HepG2 (cell line): ENCODE measurements at places on chromosomes 6 and 20.

DNA sequence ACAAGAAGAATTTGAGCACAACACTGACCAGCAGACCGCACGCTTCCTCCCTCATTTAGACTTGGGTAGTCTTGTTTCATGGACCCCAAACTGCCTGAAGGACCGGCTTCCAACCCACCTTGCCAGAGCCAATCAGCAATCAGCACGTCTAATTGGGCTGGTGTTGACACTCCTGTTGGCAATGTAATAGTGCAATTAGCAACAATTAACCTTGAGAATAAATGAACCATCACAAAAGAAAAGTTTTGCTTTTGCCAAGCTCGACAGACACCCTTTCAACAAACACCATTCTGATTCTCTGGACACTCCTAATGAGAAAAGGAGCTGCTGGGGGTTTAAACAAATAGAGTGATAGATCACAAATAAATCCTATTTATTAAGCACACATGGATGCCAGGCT is 61.0 kb downstream of the EDN3 start:
- no peak for DNase-seq

- no peak for DNase-seq
These were observed 11.6 kb downstream of the BACH2 start for GRCh38 chr6:90285042-90285481.

DNA sequence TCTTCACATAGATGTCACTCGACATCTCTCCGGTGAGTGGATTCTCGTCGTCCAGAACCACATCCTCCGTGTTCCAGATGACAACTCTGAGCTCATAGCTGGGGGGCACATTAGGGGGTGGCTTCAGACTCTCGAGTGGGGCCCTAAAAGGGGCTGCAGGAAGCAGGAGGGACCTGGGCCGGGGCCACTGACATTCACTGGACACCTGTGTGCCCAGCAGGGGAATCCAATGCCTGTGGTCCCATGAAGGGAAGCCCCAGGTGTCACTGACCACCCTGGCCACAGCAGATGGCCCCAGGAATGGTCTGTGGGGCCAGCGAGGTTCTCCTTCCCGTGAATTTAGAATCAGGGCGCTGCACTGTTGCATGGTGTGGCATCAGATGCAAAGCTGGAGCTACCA is 18.7 kb downstream of the ERGIC3 start:
- no peak for DNase-seq

GRCh38 chr6:154494592-154495311 is 15.7 kb downstream of the CNKSR3 start:
- DNase-seq = no peak

DNA sequence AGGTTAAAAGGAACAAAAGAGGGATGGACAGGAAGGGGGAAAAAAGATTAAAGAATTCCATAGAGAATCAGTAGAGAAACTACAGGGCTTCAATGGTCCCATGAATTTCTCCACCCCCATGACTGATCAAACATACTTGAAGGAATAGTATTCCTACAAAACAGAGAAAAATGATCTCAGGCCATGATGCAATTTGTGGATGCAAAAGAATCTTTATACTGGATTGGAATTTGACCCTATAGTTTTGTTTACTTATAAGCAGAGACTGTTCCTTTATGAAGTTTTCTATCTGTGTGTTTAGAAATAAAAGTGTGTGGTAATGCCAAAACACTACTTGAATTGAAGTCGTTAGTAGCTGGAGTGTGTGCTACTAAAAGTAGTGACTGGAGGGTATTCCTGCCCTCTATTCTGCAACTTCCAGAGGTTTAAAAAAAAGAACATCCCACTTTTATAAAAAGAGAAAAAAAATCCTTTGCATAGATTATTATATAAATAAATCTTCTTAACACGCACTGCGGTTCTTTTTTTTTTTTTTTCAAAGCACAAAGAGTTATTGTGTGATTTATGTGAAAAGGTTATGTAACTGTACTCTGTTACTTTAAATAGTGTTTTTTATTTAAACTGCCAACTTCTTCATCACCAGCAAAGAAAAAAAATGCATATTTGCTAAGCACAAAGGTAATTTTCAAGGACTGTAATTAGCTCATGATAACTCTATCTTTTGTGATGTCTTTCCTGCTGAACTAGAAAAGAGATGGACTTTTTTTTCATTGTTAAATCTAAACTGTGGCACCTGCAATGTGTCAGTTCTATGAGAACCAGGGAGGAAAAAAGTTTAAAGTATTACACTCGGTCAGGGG is 214.5 kb upstream of the CITED2 start:
- peak; percentile 82 for DNase-seq

GRCh38 chr20:38806855-38807655 is 1.6 kb downstream of the PPP1R16B start:
- no peak for DNase-seq

- DNase-seq = peak; percentile 10
These were observed 311.5 kb downstream of the HDGFL1 start for GRCh38 chr6:22880686-22881433.

DNA sequence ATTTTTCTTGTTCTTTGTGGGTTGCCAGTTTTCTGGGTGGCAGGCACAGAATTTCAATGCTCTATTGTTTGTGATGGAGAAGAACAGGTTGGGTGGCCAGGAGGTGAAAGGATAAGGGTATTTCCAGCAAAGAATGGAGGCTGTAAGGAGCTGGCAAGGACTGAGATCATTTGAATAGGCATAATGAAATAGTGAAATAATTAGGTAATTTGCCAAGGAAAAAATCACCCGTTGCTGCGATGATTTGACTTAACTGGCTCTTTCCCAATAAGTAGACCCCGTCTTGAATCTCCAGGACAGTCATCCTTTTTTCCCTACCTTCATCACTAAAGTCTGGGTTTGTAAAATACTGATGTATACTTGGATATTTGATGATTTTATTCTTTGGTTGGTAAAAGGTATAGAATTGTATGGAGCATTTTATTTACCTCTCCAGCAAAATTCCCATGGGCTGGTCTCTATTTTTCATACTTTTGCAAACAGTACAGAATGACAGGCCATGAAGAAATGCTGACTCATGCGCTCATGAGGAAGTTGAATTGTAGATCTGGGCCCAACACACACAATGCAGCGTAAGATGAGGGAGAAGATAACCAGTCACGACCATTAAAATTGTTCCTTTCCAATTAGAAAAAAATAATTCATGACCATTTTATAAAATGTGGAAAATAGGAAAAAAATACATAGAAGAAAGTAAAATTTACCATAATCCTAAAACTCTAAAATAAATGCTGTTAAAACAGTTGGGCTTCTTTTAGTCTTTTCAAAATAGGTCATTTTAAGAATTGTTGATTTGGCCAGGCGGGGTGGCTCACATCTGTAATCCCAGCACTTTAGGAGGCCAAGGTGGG is 2.4 kb upstream of the GCNT2 start:
- DNase-seq = peak; percentile 54

DNA sequence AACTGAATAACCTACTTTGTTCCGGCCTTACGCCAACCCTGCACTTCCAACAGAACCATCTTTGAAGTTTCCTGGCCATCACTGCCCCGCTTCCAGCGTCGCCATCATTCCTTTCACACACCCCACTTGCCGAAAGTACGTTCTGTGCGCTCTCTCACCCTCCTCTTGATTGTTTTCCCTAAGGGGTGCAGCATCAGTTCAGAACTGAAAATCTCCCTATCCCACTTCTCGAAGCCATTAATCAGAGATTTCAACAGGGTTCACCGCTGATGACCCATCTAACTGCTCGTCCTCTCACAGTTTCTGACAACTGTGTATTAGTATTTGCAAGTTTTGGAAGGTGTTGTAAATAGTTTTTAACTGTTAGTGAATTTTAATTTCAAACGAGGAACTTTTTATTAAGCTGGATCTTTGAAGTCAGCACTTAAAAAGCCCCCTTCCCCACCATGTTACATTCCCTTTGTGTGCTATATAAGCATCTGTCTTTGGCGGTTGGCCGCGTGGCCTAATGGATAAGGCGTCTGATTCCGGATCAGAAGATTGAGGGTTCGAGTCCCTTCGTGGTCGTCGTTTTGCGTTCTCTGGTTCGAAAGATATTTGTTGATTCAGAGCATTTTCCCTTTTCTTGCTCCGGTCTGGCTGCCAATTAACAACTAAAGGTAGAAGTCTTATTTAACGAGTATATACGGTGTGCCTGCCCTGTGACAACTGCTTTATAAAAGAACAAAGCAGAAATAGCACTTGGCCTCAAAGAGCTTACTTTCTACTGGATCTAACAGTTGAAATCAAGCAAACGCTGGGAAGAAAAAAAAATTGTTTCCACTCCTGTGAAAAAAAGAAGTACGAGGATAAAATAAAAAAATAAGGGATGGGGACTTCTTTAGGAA is 42.6 kb downstream of the TRIM27 start:
- DNase-seq = peak; percentile 82
